ENCODE measurements at places on chromosomes 12 and 14. TPM values are rescaled to one million over a fixed set of nuclear protein-coding genes. Genes with fewer than 3 reads are reported as not detected.

- no peak for DNase-seq
Observed at GRCh38 chr14:87349921-87350320, 643.1 kb downstream of the GALC start.

DNA sequence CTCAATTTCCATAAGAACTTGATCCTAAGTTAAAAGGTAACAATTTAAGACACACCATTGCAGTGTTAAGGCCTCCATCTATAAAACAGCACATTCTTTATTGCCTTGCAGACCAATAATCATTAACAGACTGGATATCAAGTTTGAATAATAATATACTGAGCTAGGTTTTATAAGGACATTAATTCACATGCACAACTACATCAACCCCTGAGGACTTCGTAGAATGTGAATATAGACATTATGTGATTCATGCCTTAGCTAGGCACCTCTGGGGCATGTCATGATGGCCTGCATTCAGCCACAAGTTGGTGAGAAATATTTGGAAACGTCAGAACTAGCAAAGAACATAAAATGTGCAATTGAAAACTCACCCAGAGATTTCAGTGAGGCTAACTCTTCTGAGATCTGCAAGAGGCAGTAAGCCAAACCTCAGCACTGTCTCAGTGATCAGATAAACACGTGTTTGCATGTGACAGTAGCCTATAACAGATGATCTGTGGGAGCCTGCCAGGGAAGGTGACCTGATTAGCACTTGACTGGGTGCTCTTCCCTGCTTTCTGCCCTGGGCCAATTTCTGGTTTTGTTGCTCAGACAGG is 492.2 kb downstream of the FLRT2 start:
- no peak for DNase-seq

- no peak for DNase-seq
Observed at GRCh38 chr14:69427596-69427995, 29.1 kb downstream of the SLC39A9 start.

Gene NKX2-8
- not detected for total RNA-seq

Gene PIANP
- total RNA-seq = 0.07 TPM

GRCh38 chr12:53115891-53116648 is 12.8 kb downstream of the SOAT2 start:
- no peak for DNase-seq

GRCh38 chr12:121238604-121239350 is 28.8 kb downstream of the P2RX4 start:
- no peak for DNase-seq

DNA sequence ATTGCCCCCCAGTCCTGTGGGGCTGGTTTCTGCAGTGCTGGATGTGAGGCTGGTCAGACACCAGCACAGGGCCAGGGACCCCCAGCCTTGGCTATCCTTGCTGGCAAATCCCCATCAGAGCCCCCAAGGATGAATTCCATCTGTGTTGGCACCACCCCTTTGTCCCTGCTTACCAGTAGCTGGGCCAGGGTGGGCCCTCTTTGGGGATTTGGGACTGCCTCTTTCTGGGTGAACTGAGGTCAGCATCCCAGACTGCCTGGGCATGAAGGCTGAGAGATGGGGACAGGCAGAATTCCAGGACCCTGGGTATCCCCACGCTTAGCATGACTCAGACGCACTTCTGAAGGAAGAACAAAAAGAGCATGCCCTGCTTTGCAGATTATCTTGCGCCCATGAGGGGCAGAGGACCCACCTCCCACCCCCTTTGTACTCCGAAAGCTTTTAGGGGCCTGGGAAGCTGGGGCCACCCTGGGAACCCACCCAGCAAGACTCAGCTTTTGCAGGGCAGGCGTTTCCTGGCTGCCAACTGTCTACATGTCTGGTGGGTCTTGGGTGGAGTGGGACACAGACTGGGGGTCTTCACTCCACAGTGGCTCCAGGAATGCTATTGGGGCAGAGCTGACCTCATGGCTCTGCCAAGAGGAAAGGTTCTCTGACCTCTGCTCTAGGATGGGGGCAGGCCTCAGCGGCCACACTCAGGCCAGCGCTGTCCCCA is 26.8 kb downstream of the RFLNA start:
- DNase-seq = no peak

Gene GLT1D1
- total RNA-seq = 1.3 TPM

Gene CLEC2D
- total RNA-seq = 10.1 TPM

Gene CLEC4D
- total RNA-seq = not detected

DNA sequence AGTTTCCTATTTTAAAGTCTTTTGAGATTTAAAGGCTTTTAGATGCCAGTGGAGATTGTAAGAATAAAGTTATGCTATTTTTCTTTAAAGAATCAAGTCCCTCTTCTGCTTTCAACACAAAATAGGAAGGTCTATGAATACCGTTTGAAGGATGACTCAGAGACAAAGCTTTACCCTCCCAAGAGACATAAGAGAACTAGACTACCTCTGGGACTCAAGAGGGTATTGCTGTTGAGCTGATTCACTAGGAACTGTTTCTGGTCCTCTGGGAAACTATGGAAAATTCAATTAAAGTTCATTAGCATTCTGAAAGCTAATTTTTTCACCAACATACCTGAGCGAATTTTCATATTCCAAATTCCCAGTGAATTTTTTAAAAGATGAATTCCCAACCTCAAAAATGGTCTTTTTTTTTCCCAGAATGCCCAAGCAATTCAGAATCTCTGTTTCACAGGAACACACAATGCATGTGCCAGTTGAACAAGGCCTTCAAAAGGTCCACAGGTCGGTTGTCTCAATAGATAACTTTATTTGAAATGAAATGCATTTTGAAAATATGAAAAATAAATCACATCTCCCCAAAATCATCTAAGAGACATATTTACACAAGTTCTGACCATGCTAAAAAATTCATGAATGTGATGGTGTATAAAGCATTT is 6.5 kb downstream of the PHLDA1 start:
- no peak for DNase-seq
